ENCODE measurements at places on chromosomes 16 and 17. TPM values are rescaled to one million over a fixed set of nuclear protein-coding genes. Genes with fewer than 3 reads are reported as not detected.

The KRT36 gene
- not detected for total RNA-seq

The PDXDC1 gene
- 82.9 TPM for total RNA-seq

The CEP112 gene
- total RNA-seq = 18.0 TPM

DNA sequence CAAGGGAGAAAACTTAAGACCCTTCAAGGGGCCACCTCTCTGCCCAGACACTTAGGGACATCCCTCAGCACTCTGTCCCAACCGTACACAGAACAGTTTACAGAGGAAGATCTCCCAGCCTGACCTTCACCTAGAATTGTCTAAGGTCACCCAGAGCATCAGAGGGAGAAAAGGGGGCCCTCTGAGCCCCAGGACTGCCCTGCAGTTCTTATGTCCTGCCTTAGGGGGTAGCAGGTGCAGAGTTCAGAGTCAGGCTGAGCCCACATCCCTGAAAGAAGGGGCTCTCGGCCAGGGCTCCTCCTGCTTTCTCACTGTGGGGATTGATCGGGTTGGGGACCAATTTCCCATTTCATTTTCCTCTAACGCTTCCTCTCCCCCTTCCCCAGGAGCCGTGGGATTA lies 15.4 kb downstream of the CA4 start:
- no peak overlapping the region for H3K4me3 ChIP-seq
- no peak for DNase-seq
- H3K27ac ChIP-seq = no peak overlapping the region
- no peaks in the 10 kb centered on the region for H3K36me3 ChIP-seq

DNA sequence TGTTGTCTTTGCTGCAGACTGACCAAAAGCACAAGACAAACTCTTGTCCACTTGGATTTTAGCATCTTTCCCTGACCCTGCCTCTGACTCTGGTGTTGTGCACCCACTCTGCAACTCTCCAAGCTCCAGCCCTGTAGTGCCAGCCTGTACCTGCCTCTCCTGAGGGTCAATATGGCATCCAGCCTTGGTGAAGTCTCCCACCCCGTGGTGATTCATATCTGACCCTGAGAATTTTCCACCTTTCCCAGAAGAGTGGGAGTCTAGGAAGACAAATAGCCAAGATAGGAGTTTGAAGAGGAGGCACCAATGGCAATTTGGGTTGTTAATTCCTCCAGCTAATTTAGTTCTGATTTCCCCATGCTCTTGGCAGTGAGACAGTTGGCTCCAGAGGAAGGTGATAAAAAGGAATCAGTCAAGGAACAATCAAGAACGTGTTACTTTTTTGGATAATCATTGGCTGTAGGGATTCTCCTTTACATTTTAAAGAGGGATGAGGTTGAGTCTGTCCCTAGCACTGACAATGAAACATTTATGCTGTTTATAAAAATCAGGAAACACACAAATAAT lies 416.0 kb downstream of the MAF start:
- H3K4me3 ChIP-seq = no peak overlapping the region
- H3K27ac ChIP-seq = no peak overlapping the region
- no peaks in the 10 kb centered on the region for H3K36me3 ChIP-seq
- H3K27me3 ChIP-seq = no peaks in the 10 kb centered on the region
- DNase-seq = no peak

GRCh38 chr16:55703003-55704001 lies 47.5 kb downstream of the SLC6A2 start:
- no peaks in the 10 kb centered on the region for H3K27me3 ChIP-seq
- H3K36me3 ChIP-seq = no peaks in the 10 kb centered on the region

GRCh38 chr16:67396159-67397035 lies 3.1 kb upstream of the TPPP3 start:
- no peaks in the 10 kb centered on the region for H3K27me3 ChIP-seq
- no peak overlapping the region for H3K4me3 ChIP-seq
- H3K4me1 ChIP-seq = peaks cover 25% of the 10 kb centered on the region
- no peaks in the 10 kb centered on the region for H3K36me3 ChIP-seq

GRCh38 chr16:10967986-10968385 lies 23.6 kb downstream of the CLEC16A start:
- H3K4me1 ChIP-seq = peaks cover 3% of the 10 kb centered on the region
- no peaks in the 10 kb centered on the region for H3K27me3 ChIP-seq
- H3K27ac ChIP-seq = no peak overlapping the region
- H3K36me3 ChIP-seq = no peaks in the 10 kb centered on the region

- no peaks in the 10 kb centered on the region for H3K27me3 ChIP-seq
- H3K4me3 ChIP-seq = no peak overlapping the region
- H3K27ac ChIP-seq = no peak overlapping the region
- no peaks in the 10 kb centered on the region for H3K36me3 ChIP-seq
- no peaks in the 10 kb centered on the region for H3K4me1 ChIP-seq
Measured at GRCh38 chr17:12485361-12485906, 180.3 kb upstream of the MYOCD start.

DNA sequence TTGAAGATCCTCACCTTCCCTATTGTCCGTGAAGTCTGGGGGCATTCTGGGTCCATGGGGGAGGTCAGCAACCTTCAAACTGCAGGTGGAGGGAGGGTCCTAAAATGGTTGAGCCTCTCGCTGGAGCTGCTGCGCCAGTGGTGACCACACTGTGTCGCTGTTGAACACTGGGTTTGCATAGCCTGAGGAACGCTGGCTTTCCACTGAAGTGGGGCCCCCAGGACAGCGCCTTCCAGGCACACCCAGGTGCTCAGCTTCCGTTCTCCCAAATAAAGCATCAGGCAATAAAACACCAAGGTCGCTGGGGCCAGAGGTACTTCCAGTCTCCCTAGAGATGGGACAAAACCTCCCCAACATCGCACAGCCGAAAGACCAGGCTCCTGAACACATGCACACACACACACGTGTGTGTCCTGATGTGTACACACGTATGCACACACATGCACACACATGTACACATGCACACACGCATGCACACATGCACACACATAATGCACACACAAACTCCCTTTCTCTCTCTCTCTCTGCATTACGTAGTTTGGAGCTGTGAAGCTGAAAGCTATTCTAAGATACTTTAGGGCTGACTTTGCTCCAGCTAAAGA lies 120.6 kb downstream of the IRF8 start:
- no peak overlapping the region for H3K4me3 ChIP-seq
- H3K27ac ChIP-seq = no peak overlapping the region
- H3K27me3 ChIP-seq = no peaks in the 10 kb centered on the region
- no peaks in the 10 kb centered on the region for H3K4me1 ChIP-seq

DNA sequence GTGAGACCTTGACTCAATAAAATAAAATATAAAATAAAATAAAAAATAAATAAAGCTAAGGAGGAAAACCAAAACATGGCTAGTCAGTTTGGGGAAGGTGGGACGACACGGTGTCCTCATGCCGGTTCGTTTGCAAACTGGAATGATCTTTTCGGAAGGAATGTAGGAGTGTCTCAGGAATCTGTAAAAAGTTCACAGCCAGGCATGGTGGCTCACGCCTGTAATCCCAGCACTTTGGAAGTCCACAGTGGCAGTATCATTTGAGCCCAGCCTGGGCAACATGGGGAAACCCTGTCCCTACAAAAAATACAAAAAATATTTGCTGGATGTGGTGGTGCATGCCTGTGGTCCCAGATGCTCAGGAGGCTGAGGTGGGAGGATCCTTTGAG lies 14.7 kb upstream of the RPTOR start:
- no peaks in the 10 kb centered on the region for H3K4me1 ChIP-seq
- DNase-seq = no peak

DNA sequence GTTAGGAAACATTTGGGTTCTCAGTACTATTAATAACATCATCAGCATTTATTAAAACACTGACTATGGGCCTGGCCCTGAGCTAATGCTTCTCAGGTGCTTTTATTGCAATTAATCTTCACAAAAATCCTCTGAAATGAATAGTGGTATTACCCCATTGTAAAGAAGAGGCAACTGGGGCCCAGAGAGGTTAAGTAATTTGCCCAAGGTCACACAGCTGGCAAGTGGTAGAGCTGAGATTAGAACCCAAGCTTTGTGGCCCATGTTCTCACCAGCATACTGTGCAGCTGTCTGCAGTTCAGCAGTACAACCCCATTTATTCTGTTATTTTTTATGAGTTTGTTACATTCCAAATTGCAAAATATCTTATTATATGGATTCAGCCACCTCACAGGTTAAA lies 82.3 kb downstream of the TBC1D16 start:
- DNase-seq = no peak
- H3K4me3 ChIP-seq = no peak overlapping the region
- H3K36me3 ChIP-seq = no peaks in the 10 kb centered on the region
- H3K27ac ChIP-seq = no peak overlapping the region

DNA sequence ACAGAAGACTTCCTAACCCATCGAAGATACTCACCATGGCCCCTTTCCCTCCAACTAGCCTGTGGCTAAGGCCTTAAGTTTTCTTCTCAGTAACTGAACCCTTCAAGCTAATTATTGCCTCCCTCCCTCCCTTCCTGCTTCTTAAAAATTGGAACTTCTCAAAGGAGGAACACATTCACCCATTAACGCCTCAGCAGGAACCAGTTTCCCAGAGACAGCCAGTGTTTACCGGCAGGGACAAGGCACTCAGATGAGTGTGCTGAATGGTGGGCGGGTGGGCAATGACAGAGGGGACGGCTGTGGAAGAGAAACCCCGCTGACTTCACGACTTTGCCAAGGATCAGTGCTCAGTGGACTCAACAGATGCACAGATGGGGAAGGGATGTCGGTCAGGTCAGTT lies 20.3 kb downstream of the PITPNA start:
- H3K27ac ChIP-seq = no peak overlapping the region
- H3K36me3 ChIP-seq = no peaks in the 10 kb centered on the region
- DNase-seq = no peak
- no peaks in the 10 kb centered on the region for H3K27me3 ChIP-seq
- H3K4me3 ChIP-seq = no peak overlapping the region

DNA sequence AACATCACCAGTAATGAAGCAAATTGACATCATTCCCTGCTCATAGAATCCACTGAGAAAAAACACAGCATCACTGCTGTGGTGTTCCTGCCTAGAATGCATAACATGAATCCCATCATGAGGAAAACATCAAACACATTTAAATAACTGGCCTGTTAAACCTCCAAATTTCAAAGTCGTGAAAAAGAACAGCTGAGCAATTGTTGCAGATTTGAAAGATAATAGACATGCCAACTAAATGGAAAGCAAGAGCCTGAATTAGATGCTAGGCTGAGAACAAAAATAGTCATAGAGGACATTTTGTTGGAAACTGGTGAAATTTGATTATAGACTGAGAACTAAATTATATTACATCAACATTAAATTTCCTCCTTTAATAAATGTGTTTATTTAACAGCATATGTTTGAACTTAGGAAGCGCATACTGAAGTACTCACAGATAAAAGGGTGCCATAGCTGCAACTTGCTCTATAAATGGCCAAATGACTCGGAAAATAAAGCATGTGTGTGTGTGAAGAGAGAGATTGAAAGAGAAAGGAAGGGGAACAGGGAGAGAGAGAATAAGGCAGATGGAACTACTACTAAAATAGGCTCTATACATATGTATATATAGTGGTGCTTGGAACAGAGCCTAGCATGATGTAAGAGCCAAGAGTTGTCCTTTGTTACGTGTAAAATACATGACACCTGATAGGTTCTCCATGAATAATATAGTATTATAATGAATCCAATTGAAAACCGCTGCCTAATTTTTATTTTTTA lies 305.0 kb upstream of the MON1B start:
- H3K27me3 ChIP-seq = no peaks in the 10 kb centered on the region
- no peaks in the 10 kb centered on the region for H3K36me3 ChIP-seq
- H3K4me1 ChIP-seq = no peaks in the 10 kb centered on the region
- H3K4me3 ChIP-seq = no peak overlapping the region
- no peak for DNase-seq
- no peak overlapping the region for H3K27ac ChIP-seq

Measured in breast epithelium (tissue), 4 donors.